ENCODE measurements at places on chromosomes 6 and 20.

DNA sequence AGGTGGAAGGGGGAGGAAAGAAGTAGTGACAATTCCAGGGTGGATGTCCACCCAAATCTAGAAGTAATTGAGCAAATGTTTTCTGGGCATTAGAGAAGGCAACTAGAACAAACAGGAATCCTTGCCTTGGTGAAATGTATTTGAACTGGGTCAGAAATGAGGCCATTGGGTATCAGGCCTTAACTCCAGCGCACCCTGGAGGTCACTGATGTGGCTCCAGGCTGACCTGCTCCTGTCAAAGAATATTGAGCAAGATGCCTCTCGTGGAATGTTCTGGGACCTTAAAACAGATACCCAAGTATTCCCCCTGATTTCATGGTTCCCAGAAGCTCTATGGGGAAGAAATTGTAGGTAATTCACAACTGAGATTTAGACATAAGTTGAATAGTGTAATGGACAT lies 6.9 kb downstream of the HLA-DPB1 start:
- DNase-seq: no peak

- no peak for DNase-seq
Measured at GRCh38 chr6:43491750-43492661, 14.6 kb downstream of the TJAP1 start.

DNA sequence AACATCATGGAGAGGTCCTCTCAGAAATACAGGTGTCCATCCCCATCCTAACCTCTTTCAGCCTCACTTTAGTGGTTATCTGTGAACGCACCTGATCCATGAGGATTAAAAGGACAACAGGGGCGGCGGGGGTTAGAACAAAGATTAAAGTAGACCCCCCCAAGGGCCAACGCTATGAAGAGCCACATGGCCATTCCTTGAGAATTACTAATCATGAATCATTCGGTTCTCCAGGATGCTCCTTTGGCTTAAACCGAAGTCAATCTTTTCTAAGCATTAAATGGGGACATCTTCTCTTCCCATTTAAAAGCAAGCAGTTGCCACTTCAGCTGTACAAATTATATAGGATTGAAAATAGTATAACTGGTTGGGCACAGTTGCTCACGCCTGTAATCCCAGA lies 212.4 kb downstream of the GMPR start:
- no peak for DNase-seq

- no peak for DNase-seq
Measured at GRCh38 chr6:145904391-145904790, 59.8 kb downstream of the SHPRH start.

GRCh38 chr20:52190437-52191131 lies 995 bp downstream of the ZFP64 start:
- DNase-seq: no peak

DNA sequence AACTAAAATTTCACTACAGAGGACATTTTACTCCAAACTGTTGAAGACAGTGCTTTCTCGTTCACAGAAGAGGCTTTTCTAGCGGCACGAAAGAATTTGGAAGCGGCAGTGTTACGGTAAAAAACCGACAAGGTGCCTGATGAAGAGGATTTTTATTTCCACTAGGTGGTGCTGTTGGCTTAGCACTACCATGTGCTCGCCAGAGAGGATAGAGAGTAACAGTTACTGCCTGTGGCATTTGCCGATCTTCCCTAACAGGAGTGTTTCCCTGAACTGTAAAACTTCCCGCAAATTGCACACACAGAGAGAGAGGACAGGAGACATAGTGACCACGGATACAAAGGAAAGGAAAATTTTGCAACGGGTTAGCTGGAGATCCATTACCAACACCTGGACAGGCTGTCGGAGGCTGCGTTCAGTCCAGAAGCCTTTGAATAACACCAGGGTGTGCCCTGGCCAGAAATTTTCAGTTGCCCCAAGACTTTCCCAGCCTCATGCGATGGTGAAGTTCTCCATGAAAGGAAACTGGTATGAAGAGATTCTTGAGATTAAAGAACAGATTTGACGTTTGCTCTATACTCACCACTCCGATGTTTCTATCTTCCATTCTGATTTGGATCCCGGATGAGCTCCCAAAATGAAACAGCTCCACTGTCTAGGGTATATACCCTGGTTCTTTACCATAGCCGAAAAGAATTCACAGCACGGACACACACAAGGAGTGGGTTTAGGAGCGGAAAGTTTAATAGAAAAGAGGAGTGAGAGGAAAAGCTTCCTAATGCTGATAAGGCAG lies 48.1 kb downstream of the HLA-DPB1 start:
- no peak for DNase-seq

DNA sequence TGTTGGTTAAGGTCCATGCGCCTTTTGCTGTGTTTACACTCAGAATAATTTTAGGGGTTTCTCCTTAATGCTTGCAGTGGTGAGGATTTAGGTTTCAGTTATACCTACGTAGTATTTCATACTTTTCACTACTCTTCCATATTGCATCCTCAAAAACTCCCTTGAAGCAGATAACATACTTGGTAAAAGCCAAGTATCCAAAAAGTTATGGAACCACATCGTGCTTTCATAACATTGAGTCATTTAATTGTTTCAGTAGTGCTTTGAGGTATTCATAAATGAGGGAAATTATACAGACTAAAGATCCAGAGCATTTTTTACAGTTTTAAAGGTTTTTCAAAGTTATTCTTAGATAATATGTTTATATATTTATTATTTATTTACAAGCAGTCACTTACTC lies 4.0 kb upstream of the ATXN1 start:
- DNase-seq: no peak

DNA sequence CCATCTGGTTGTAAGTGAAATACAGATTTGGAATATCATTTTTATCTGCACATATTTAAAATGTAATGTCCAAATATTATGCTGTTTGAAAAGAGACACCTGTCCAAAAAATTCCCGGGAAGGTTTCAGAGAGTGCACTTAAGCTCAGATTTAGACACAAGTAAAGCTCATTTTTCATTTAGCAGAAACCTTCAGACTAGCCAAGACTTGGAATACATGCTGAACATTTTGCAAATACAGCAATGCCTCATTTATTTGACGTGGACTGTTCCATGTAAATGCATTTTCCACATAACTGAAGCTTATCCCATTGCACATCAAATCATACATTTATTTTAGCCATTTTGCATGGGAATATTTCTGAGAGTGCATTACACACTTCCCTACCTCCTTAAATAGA lies 280.7 kb downstream of the ZNF217 start:
- no peak for DNase-seq

- no peak for DNase-seq
Measured at GRCh38 chr6:43879722-43880121, 109.7 kb downstream of the VEGFA start.

- DNase-seq: no peak
Measured at GRCh38 chr20:14950633-14951032, 613.2 kb upstream of the FLRT3 start.

DNA sequence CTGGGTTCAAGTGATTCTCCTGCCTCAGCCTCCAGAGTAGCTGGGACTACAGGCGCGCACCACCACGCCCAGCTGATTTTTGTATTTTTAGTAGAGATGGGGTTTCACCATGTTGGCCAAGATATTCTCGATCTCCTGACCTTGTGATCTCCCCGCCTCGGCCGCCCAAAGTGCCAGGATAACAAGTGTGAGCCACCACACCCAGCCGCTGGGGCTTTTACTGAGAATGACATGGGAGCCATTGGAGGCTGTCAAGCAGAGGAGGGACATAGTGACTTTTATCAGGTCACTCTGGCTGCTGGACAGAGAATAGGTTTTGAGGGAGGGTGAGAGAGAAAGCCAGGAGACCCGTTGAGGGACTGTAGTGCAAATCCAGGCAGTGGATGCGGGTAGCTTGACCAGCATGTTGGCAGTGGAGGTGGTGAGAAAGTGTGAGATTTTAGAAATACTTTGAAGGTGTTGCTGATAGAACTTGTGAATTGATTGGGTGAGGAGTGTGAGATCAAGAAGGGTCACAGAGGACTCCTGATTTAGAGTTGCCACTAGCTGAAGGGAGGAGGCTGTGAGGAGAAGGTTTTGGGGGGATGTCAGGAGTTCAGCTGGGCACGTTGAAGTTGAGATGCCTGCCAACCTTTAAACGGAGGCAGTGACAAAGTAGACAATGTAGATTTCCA lies 14.7 kb downstream of the ZNF341 start:
- DNase-seq: no peak

DNA sequence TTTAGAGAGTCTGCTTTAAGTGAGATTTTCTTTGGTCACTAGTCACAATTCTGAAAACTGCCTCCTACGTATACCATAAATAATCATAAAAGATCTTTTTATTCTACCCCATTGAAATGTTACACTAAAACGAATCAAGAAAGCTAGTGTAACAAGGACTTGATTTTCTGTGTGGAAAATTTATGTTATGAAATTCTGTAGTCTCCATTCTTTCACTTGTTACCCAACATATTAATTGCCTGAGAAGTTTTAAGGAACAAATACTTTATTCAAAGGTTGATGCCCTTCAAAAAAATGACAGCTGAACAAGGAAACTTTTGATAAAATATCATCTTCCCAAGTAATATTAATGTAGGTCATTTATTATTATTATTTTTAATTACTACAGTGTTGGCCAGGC lies 13.3 kb upstream of the HBS1L start:
- no peak for DNase-seq

DNA sequence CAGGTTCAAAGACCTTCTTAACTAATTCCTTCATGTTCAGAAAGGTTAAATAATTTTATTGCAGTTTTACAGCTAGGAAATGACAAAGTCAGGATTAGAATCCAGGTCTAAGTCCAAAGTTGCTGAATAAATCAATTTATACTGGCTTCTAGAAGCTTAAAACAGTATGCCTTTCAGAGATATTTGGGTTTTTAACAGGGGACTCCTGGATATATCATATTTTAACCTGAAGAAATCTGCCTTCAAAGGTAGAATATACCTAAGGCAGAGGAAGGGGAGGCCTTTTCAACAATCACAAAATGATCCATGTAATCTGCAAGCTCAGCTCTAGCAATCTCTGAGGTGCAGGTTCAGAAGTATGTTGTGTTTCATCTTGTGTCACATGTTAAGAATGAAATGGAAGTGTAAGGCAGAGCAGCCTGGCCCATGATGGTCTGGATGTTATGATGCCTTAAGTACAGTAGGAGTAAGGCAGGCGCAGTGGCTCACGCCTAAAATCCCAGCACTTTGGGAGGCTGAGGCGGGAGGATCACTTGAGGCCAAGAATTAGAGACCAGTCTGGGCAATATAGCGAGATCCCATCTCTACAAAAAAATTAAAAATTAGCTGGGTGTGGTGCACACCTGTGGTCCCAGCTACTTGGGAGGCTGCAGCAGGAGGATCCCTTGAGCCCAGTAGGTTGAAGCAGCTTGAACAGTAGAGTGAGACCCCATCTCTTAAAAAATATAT lies 123.9 kb downstream of the SOBP start:
- no peak for DNase-seq

DNA sequence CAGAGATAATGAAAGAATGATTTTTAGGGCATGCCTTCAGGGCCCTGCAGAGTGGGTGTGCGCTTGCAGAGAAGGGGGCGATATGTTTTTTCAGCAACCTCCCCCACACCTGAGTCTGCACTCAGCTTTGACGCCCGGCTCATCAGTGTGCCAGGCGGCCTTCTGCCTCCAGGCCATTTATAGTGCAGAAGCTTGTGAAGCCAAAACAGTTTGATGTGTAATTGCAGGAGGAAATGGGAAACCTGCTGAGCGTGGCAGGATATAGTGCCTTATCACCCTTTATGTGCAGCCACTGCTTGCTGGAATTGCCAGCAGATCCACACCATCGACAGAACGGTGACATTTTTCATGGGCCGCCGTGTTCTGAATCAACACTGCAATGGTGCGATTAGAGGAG lies 178.2 kb downstream of the CDH4 start:
- DNase-seq: no peak

GRCh38 chr6:119673741-119674140 lies 324.2 kb upstream of the MAN1A1 start:
- DNase-seq: no peak

DNA sequence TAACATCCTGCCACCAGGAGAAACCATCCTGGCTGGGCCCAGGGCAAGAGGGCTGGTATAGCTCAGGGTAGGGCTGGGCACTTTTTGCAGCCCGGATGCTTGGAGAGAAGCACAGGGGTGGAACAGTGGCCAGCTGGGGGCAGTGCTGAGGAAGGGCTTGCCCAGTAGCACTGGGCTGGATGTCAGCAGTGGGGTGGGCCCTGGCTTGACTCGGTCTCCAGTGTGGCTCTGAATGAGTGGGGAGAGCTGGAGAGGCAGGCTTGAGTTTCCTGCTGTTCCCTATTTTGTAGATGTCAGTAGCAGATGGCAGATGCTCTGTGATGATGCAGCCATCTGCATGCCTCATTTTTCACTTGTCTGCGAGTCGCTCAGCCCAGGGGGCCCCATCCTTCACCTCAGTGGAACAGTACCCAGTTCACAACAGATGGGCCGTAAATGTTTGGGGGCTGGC lies 56.3 kb upstream of the TULP1 start:
- DNase-seq: no peak

DNA sequence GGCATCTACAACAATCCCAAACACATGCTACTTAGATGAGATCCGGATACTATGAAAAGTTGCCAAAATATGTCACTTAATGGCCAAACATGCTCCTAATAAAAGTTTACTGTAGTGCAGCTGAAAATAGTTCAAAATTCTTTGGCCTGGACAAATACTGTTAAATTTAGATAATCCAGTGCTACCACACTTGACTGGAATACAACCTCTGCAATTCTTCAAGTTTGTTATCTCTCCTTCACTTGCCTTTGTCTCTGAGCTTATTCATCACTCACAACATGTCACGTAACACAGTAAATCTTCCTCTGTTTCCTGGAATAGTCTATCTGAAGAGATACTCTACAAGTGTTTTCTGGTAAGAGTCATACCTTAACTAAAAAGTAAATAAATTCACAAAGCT lies 10.5 kb upstream of the PLN start:
- no peak for DNase-seq

GRCh38 chr6:151060096-151060765 lies 179.5 kb upstream of the AKAP12 start:
- DNase-seq: peak; percentile 80

DNA sequence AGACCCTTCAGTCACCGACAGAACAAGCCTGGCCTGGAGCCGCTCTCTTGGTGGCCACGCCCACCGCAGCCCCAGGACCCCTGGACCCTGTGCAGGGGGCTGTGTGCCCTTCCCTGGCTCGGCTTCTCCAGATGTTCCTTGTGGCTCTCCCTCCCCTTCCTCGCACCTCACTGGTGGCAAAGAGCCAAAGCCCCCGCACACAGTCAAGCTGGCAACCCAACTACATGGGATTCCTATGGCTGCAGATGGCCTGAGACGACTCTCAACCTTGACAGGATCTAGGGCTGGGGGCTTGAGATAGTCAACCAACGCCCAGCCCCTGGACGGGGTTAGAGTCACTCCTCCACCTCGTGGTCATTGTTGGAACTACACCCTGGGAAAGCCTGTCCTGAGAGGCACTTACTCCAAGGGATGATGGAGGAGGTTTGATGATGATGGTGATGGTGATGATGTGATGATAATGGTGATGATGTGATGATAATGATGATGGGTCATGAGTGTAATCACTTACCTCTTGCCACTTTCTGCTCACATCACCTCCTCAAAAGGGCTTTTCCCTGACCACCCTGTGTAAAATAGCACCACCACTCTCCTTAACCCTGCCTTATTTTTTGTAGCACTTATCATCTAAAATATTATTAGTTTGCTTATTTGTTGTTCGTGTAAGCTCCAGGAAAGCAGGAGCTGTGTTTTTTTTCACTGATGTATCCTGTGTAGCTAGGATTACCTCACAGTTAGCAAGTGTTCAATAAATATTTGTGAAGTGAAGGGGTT lies 278.4 kb downstream of the LRFN2 start:
- DNase-seq: no peak

- DNase-seq: no peak
Measured at GRCh38 chr20:52746770-52747169, 225.4 kb upstream of the TSHZ2 start.
